ENCODE measurements at places on chromosomes 7 and 10. TPM values are rescaled to one million over a fixed set of nuclear protein-coding genes. Genes with fewer than 3 reads are reported as not detected.

TMEM213 gene
- total RNA-seq: not detected

DUSP5 gene
- 59.1 TPM for total RNA-seq

PAX4 gene
- not detected for total RNA-seq

CNTNAP2 gene
- total RNA-seq: 0.16 TPM

LYZL1 gene
- not detected for total RNA-seq

DNA sequence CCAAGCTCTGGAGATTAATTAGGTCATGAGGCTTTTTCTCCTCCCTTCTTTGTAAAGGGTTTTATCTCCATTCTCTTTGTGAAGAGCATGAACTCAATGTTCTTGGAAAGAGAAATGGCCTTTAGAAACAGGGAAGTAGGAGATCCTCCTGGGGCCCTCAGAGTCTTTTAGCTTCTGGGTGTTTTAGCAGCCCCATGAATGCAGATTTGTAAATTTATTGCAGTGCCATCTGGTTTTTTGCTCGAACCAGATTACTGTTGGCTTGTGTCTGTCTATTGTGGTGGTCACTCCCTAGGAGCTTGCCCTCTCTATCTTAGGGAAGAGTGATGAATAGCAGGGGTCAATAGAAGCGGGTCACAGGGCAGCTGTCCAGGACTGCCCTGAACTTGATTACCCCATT is 110.6 kb downstream of the BTRC start:
- DNase-seq: no peak

- no peak for DNase-seq
Observed at GRCh38 chr10:11895108-11895466, 71.9 kb downstream of the PROSER2 start.

GRCh38 chr10:34479520-34480179 is 335.4 kb downstream of the PARD3 start:
- DNase-seq: no peak
